Glomerular endothelial cell (primary cell): ENCODE measurements at places on chromosomes 3 and 15. TPM values are rescaled to one million over a fixed set of nuclear protein-coding genes. Genes with fewer than 3 reads are reported as not detected.

Gene SLC22A13
- not detected in 2 replicates for total RNA-seq

Gene TMEM62
- 18.0 and 31.0 TPM in 2 replicates for total RNA-seq

Gene GOLGA8J
- not detected in 2 replicates for total RNA-seq

Gene GUCA1C
- not detected in 2 replicates for total RNA-seq

Gene COL6A5
- 0.05 TPM in 1 of 2 replicates, not detected in the other for total RNA-seq

Gene MITF
- 2.8 and 6.1 TPM in 2 replicates for total RNA-seq

Gene SH2D7
- not detected in 2 replicates for total RNA-seq

Gene ZNF620
- 2.7 and 4.0 TPM in 2 replicates for total RNA-seq

Gene HLTF
- total RNA-seq, result 10.5 and 17.9 TPM in 2 replicates

Gene AGBL1
- not detected in 2 replicates for total RNA-seq

Gene ZMYND10
- 0.12 and 0.44 TPM in 2 replicates for total RNA-seq

Gene GOLGA8S
- total RNA-seq, result 0.05 and 0.06 TPM in 2 replicates

Gene C3orf22
- not detected in 2 replicates for total RNA-seq

Gene ADPRH
- total RNA-seq, result 8.9 and 9.9 TPM in 2 replicates

Gene CKMT1A
- not detected in 2 replicates for total RNA-seq

DNA sequence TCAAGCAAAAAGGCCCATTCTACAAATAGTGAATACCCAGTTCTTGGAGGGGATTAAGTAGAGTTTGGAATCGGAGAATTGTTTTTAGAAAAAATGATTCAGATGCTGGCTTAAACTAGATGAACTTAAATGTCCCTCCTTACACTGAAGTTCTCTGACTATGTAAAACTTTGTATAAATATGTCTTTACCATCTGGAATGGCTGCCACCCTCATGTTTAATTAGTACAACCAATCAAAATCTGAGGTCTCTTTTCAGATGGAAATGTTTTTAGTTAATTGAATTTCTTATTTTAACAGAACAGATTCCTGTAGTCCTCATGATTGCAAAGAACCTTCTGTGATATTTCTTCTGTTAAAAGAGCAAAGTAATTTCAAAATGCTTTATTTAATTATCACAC lies 94.8 kb downstream of the CADM2 start:
- no peak for DNase-seq

- DNase-seq, result no peak
Measured at GRCh38 chr15:57189466-57189865, 186.8 kb upstream of the CGNL1 start.

- no peak for DNase-seq
Measured at GRCh38 chr3:42691816-42692666, 6.7 kb downstream of the KLHL40 start.

DNA sequence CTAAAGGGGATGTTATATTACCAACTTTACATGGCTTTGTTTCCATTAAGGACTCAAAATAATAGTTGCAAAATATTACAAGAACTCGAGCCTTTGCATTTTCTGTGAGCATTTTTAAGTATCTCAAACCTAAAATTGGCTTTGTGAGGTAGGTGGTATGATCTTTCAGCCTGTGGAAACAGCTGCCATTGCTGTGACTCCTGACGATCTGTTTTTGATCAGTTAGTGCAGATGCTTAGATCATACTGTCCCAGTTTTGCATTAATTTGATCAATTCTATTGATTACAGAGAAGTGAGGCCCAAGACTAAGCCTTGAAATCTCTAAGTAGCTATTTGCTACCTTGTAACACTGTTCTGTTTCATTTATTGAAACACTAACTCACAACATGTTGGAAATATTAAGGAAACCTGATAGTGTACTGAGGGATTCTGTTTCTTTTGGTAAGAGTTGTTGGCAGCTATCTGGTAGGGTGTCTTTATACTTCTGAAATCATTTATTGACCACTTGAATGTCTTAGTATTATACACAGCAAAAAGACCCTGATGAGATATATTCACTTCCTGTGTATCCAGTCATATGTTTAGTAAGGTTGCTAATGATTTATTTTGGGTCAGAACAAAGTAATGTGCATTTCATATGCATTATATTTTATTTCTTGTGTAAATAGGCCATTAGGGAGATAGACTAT lies 14.8 kb downstream of the SKIL start:
- DNase-seq, result no peak

- DNase-seq, result no peak
Measured at GRCh38 chr3:52350416-52350815, 34.3 kb downstream of the DNAH1 start.

GRCh38 chr15:78937132-78937739 lies 7.6 kb downstream of the CTSH start:
- DNase-seq, result no peak

GRCh38 chr3:11592445-11593298 lies 51.0 kb downstream of the VGLL4 start:
- no peak for DNase-seq

GRCh38 chr15:82146990-82147461 lies 101.2 kb upstream of the MEX3B start:
- DNase-seq, result peak; percentile 79

GRCh38 chr3:170222647-170223541 lies 670 bp downstream of the PRKCI start:
- no peak for DNase-seq

DNA sequence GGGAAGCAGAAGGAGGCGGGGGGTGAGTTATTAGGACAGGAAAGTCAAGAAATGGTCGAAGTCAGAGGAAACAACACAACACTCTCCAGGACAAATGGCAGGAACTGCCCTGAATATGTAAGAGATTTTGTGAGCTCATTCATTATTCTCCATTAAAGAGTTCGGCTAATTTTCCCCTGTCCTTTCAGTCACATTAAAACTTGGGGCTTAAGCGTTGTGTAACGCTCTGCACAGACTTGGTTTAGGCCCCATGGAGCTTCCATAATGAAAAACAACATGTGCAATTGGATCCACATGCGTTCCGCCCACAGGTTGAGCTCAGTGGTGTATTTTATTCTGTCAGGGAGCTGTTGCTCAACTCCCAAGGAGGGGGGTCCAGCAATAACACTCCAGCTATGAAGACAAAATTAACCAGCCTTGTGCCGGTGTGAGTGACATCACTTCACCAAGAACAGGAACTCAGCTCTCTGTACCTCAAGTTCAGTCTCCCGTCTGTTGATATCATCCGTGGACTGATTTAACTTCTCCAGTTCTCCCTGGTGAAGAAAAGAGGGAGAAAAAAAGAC lies 2.3 kb downstream of the SH3BP5 start:
- DNase-seq, result no peak

DNA sequence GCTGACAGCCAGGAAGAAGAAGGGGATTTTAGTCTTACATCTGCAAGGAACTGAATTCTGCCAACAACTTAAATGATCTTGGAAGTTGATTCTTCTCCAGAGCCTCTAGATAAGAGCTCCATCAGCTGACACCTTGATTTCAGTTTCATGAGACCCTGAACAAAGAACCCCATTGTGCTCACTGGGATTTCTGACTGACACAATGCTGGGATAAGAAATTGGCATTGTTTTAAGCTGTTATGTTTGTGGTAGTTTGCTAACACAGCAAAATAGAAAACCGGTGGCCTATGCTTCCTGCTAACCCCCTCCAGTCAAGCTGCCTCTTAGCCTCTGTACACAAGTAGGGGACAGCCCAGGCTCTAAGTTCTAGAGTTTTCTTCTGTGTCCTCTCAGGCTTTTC lies 36.2 kb downstream of the MASP1 start:
- DNase-seq, result no peak

- DNase-seq, result no peak
Measured at GRCh38 chr3:140432229-140432669, 245.6 kb upstream of the TRIM42 start.

GRCh38 chr3:60610441-60611112 lies 640.7 kb downstream of the FHIT start:
- no peak for DNase-seq

GRCh38 chr15:63933522-63933921 lies 99.8 kb upstream of the HERC1 start:
- DNase-seq, result no peak

DNA sequence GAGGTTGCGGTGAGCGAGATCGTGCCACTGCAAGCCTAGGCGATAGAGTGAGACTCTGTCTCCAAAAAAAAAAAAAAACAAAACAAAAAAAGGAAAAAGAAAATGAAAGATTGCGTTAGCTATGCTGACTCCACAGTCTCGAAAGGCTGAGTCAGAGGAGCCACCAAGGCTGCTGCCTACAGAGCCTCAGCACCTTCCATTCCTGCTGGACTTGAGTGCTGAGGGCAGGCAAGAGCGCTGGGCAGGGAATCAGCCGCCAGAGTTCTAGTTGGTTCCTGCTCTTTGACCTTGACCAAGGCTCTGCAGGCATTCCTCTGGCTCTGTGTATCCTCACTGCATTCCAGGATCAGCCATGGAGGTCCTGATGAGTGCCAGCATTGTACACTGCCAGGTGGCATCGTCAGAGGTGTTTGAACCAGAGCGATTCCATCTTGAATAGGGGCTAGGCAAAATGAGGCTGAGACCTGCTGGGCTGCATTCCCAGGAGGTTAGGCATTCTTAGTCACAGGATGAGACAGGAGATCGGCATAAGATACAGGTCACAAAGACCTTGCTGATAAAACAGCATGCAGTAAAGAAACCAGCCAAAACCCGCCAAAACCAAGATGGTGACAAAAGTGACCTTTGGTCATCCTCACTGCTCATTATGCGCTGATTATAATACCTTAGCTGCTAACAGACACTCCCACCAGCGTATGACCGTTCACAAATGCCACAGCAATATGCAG lies 5.9 kb downstream of the MESP2 start:
- DNase-seq, result no peak

DNA sequence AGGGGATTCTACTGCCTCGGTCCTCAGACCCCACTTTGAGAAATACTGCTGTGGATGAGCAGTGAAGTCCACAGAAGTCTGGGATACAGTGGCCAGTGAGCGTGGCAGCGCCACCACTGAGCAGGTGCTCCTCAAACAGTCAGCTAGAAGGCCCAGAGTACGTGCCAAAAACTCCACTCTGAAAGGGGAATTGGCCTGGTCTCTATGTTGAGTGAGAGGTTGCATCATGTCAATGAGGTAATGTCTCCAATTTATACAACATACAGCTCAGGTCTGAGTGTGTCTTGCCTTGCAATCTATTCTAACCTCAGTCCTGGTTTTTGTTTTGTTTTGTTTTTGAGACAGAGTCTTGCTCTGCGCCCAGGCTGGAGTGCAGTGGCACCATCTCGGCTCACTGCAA lies 53.3 kb upstream of the ETV5 start:
- no peak for DNase-seq

GRCh38 chr3:71090207-71090606 lies 493.3 kb downstream of the FOXP1 start:
- DNase-seq, result no peak

DNA sequence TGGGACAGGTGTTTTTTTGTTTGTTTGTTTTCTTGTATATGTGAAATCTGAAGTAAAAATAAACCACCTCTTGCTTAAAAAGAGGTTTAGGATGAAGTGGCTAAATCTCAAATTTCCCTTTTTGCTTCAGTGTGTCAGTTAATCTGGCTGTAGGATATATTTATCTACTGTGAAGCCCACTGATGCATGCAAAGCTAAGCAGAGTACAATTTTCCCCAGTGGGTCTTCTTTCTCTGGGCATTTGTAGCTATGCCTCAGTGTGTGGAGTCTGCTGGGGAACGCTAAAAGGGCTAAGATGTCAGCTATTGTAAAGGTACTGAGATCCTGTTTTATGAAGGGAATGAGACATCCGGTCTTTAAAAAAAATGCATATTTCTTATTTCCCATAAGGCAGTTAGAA lies 190.6 kb downstream of the TCF12 start:
- DNase-seq, result no peak

GRCh38 chr3:180749322-180749721 lies 70.0 kb upstream of the CCDC39 start:
- no peak for DNase-seq

DNA sequence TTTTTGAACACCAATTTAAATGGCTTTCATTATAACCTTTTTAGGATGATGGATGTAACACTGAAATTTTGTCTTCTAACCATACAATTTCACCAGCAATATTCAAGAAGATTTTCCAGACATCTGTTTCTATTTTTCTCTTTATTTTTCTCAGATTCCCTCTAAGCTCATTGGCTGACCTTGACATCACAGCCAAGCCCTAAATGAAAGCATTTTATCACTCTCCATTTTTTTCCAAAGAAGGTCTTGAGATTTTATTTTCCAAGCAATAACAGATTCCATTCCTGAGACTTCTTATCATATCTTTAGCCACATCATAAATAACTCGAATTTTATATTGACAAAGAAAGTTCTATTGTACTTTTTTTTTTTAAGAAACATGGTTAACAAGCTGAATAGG lies 392.6 kb upstream of the THBS1 start:
- DNase-seq, result no peak

DNA sequence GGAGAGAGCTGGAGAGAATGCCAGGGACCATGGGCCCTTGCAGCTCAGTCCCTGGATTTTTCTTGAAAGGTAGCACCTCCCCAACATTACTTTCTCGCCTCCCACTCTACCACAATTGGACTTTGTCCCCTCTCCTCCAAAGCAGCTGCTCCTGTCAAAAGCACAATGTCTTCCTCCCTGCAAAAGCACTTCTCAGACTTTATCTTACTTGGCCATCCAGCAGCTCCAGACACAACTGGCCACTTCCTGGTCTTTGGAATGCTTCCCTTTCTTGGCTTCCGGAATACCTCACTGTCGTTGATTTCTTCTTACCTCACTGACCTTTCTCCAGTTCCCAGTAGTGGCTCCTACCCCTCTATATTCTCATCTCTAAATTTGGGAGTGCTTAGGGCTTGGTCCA lies 134.6 kb upstream of the PROK2 start:
- no peak for DNase-seq

DNA sequence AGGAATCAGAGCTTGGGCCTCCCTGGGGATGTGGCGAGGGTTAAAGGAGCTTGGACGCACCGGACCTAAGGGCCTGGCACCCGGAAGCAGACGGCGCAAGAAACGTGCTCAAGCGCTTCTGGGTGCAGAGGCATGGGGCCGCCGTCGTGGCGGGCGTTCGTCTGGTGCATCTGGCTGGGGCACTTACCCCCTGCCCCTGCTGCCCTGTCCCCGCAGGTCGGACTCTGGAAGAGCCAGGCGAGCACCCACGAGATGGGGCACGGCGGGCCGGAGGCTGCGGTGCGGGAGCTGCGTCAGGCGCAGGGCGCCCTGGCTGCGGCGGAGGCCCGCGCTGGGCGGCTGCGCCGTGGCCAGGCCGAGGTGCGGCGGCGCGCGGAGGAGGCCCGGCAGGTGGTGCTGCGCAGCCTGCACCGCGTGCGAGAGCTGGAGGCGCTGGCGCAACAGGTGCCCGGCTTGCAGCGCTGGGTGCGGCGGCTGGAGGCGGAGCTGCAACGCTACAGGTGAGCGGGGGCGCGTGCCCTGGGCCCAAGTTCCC lies 2.5 kb downstream of the EFCC1 start:
- no peak for DNase-seq

DNA sequence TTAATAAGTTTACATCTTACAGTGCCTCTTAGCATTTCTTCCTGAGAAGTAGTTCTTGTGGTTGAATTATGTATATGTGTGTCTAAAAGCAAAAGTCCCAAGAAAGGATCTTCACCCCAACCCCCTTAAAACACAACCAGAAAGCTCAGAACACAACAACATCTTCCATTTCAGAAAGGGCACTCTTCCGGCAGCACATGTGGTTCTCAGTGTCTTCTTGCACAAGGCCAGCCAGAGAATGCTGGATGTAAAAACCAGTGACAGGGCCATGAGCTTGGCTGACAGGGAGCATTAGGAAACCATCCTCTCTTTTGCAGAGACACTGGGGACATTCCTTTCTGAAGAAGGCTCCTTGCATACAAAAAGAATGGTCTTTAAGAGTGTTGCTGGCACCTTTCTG lies 45.0 kb downstream of the EEFSEC start:
- DNase-seq, result no peak

- no peak for DNase-seq
Measured at GRCh38 chr3:171867981-171868380, 24.8 kb downstream of the TMEM212 start.
